ENCODE measurements at places on chromosomes 4 and X. TPM values are rescaled to one million over a fixed set of nuclear protein-coding genes. Genes with fewer than 3 reads are reported as not detected.

Gene CENPVL3
- total RNA-seq: not detected

Gene VEGFC
- 11.9 TPM for total RNA-seq

Gene KLB
- 0.13 TPM for total RNA-seq

Gene VEGFD
- 0.27 TPM for total RNA-seq

Gene WDR1
- 184 TPM for total RNA-seq

Gene EPHA5
- 0.48 TPM for total RNA-seq

Gene AGA
- total RNA-seq: 17.6 TPM

Gene SLC7A11
- 17.3 TPM for total RNA-seq

Gene ATP7A
- total RNA-seq: 3.7 TPM

Gene JAKMIP1
- total RNA-seq: not detected

Gene SPANXN3
- total RNA-seq: not detected
